Femur (tissue), 1 donor: ENCODE measurements at places on chromosomes 7 and 10.

- DNase-seq: peak; percentile 57
Measured at GRCh38 chr10:14688606-14689005, 86.1 kb downstream of the FAM107B start.

- no peak for DNase-seq
Measured at GRCh38 chr7:28697913-28698563, 260.1 kb downstream of the TRIL start.

DNA sequence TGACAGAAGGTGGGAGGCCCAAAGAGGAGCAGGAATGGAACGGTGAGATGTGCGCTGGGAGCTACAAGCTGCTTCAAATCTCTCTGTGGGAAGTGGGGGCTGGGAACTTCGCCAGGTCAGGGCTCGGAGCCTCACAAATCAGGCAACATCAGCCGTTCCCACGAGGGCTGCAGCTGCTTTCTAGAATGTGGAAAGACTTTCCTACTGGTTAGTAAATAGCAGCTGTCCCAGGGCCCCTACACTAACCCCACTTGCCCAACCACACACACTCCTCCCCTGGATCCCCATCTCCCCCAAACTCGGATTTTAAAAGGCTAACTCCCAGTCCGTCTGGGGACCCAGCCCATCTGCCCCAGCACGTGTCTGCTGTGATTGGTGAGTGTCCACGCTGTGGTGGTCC is 40.6 kb upstream of the PITRM1 start:
- DNase-seq: peak; percentile 67

DNA sequence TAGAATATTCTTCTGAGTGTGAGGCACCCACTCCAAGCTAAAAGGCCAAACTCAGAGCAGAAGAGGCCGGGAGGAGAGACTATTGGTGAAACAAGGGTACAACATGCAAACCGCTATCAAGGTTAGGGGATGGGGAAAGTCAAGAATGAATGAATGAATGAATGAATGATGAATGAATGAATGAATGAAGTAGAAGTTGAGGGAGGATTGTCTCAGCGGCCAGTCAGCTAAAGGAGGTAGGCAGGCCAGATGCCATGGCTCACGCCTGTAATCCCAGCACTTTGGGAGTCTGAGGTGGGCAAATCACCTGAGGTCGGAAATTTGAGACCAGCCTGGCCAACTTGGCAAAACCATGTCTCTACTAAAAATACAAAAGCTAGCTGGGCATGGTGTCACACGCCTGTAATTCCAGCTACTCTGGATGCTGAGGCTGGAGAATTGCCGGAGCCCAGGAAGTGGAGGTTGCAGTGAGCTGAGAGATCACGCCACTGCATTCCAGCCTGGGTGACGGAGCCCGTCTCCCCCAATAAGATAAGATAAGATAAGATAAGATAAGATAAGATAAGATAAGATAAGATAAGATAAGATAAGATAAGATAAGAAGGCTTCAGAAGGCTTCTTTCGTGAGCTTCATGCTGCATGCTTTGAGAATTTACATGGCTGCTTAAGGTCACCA is 250.8 kb downstream of the CCDC3 start:
- no peak for DNase-seq

DNA sequence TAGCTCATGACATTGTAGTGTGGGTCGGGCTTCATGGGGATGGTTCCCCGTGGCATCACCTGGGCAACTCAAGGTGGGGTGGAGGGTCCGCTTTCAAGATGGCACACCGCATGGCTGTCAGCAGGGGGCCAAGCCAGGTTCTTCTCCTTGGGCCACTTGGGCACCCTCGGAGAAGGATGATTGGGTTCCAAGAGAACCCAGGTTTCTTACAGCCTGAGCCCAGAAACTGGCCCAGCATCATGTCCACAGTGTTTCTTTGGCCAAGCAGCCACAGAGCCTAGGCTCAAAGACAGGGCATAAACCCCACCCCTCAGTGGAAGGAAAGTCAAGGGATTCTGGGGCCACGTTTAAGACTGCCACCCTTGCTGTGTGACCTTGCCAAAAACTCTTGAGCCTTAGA is 110.6 kb downstream of the PTPN20 start:
- no peak for DNase-seq

DNA sequence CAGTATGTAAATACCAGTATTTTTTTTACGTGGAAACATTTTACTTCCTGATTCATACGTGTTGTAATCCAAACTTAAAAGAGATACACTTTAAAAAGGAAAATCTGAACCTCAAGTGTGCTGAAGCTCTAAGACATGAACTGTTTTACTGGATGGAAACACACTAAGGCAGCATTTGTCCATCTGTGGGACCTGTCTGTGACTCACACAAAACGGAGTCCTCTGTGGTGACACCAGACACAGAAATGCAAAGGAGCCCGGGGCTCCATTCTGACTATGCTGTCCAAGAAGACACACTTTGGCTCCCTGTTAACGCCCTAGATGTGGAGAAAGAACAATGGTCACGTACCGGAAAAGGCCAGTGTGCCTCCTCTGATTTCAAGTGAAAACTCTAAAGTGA is 23.9 kb downstream of the RNF133 start:
- DNase-seq: no peak

- DNase-seq: no peak
Measured at GRCh38 chr10:31773749-31774298, 154.8 kb downstream of the ARHGAP12 start.

GRCh38 chr7:156875766-156876165 is 17.2 kb downstream of the LMBR1 start:
- no peak for DNase-seq

DNA sequence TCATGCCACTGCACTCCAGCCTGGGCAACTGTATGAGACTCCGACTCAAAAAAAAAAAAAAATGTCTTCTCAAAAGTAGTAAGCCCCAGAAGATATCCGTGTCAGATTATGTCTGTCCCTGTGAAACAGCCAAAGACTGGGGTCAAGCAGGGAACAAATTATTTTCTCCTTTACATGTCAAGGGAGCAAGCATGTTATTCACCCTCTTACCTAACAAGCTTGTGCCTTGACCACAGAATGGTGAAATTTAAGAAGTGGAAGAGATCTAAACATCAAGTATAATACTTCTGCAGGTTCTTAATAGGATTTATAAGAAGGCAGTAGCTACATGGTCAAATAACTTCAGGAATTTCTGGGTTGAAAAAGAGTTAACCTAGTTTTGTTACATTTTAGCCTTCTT is 187.9 kb downstream of the ZNF365 start:
- DNase-seq: no peak

DNA sequence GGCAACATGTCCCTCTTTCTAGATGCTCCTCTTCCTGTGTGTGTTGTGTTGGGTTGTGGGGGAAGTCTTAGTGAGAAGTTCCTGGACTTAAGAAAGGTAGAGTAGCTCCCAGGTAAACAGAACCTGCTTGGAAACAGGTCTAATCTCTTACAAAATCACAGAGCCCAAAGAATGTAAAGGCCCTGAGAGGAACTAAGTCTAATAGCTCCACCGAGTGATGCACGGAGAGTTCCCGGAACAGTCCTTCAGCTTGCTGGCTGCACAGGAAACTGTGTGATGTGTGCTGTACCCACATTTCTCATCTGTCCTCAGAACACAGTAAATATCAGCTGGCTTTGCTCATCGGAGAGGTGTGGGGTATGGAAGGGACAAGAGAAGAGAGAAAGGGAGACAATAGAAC is 182.6 kb upstream of the LYZL1 start:
- DNase-seq: no peak

DNA sequence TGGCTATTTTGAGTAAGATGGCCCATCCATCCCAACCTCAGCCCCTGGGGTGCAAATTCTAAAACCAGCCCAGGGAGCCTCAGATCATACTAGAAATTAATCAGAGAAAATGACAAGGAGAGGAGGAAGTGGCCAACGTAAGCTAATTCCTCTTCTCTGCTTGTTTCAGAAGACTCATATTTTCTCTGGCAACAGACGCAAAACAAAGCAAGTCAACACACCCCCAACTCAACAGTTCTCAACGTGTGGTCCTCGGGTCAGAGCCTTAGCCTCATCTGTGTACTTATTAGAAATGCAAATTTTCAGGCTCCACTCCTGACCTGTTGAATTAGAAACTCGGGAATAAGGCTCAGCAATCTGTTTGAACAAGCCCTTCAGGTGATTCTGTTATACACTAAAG is 413.9 kb upstream of the AUTS2 start:
- DNase-seq: no peak

DNA sequence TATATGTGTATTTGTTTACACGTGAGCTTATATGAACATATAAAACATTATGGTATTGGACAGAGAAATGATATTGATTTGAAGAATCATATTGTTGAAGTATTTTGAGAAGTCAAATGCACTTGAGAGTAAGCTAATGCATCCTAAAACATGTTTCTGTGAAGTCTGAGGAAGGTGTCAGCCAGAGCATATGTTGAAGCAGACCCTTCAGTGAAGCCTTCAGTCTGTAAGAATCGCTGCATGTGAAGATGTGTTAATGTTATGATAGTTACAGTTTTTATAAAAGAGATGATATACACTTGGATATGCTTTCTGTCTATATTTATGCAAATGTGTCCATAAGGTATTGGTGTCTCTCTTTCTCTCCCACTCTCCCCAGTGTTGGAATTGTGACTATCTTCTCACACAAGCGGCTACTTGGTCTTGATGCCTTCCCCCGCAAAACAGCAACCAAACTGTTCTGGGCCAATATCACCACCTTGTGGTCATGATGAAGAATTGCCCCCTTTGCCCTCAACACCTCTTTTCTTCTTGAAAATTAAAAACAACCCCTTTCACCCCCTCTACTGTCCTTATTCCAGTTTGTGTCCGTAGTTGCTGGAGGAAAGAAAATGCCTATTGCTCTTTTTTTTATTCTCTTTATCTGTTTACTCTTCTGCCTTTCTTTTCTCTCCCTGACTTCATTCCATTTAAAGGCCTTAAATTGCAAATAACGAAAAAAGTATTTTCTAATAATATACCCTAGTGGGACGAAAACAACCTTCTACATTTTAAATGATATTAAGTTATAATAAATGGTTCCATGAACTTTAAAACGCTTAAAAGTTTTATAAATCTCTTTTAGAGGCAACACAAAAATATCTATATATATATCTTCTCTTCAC is 64.9 kb downstream of the IKZF1 start:
- DNase-seq: no peak

- no peak for DNase-seq
Measured at GRCh38 chr10:34137955-34138354, 677.1 kb downstream of the PARD3 start.

DNA sequence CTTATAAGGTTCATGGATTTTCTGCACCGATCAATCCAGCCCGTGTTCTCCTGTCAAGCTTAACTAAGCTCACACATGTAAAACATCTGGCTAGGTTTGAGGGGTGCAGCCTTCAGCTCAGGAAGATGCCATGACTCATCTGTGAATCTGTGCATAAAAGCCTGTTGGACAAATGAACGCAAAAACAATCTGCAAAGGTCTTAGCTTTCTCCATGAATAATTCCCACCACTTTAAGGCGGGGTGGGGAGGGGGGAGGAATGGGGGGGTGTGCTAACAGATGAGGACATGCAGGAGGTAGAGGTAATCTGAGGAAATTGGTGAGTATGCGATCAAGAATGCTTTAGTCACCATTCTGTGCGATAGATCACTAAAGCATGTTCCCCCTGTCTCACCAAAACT is 4.8 kb downstream of the DOCK4 start:
- no peak for DNase-seq

- DNase-seq: no peak
Measured at GRCh38 chr10:9342885-9343570, 1288.5 kb downstream of the GATA3 start.

DNA sequence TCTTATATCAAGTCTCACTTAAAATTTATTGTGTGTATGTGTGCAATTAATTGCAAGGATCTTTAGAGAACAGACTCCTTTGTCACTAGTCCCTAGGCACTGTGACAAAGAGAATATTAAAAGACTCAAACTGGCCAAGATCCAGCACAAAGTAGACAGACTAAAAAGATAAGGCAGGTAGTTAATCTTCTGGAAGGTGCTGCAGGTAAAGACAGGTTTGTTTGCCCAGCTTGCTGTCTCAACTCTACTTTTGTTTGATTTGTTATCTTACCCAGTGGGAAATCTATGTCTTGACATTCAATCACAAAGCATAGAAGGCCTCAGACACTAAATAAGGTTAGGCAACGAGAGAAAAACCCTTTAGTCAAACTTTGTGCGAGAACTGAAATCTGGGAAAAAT is 807.9 kb upstream of the LRRN3 start:
- no peak for DNase-seq

- peak; percentile 60 for DNase-seq
Measured at GRCh38 chr10:34808801-34809745, 6.0 kb downstream of the PARD3 start.

- peak; percentile 51 for DNase-seq
Measured at GRCh38 chr7:105837765-105838626, 38.4 kb downstream of the ATXN7L1 start.

DNA sequence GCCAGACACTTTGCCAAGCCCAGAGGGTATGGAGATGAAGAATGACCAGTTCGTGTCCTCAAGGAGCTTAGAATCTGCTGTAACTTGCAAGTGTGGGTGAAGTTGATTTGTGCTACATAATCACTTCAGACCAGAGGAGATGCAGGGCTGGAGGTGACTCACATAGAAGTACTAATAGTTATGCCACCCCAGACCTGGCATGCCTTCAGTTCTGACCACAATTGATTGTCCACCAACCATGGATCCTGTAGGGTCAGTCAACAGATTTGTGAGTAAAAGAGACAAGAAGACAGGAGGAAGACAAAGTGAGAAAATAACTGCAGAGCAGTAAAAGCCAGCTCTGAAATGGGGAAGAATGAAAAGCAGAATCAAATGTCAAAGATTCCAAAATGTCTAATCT is 51.2 kb upstream of the BMPER start:
- no peak for DNase-seq

DNA sequence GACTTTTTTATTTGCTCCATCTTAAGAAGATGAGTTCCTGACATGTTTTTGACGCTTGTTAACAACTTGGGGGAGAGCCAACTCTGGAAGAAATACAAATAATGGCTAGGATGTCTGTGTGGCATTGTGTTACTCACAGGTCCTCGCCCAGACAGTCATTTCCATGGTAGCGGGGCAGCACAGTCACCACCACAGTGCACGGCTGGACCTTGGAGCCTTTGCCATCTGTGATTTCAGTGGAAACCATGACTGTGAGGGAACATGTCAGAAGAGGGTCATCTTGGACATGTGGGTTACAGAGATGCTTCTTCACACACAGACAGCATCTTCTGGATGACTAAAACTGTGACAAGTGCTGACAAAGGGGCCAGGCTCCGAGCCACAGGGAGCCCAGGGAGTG is 74.5 kb downstream of the PKD1L1 start:
- no peak for DNase-seq

GRCh38 chr7:41731493-41732435 is 28.9 kb upstream of the INHBA start:
- DNase-seq: no peak

DNA sequence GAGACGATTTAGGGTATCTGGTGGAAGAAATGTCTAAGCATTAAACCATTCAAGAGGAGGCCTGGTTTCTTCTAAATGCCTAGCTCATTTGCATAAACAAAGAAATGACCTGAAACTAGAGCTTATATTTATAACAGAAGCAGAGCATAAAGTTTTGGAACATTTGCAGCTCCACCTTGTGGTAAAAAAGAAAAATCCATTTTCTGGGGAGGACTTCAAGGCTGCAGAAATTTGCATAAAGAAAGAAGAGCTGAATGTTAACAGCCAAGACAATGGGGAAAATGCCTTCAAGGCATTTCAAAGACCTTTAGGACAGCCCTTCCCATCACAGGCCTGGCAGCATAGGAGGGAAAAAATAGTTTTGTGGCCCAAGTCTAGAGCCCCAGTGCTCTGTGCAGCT is 362.0 kb downstream of the ZNF248 start:
- no peak for DNase-seq
